Stimulated activated CD8-positive, alpha-beta memory T cell treated with anti-CD3 and anti-CD28 coated beads, Interleukin-2, amount 100 ng/mL, for 1 hour (primary cell): ENCODE measurements at places on chromosomes 6 and 20.

GRCh38 chr6:104859225-104860146 lies at the start of gene HACE1:
Gene HACE1 (minus strand): TSS chr6:104859919. CDS start chr6:104859642, 277 bp downstream.
- peak; percentile 74 for DNase-seq

- DNase-seq = no peak
Observed at GRCh38 chr20:396619-397431, 11.3 kb upstream of the RBCK1 start.

DNA sequence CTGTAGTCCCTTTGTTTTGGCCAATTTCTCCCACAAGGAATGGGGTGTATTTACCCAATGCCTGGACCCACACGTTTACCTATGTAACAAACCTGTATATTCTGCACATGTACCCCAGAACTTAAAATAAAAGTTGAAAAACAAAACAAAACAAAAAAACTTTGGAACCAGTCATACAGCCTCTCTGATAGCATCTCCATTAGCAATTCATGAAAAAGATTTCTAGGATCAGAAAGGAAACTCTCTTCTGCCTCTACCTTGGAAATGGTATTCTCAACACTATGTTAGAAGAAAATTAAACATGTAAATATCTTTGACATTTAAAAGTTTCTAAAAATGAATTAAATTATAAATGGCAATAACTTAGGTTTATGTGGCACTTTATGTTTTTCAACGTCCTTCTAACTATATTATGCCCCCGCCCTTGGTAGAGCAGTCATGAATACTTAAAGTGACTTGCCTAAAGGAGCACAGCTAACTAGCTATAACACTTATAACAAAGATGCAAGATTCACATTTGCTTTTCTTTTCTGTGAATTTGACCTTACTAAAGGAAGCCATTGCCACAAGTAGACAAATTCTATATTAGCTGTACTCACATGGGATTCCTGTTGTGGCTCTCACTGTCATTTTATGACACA lies 147.5 kb upstream of the FKBP1C start:
- DNase-seq = no peak

DNA sequence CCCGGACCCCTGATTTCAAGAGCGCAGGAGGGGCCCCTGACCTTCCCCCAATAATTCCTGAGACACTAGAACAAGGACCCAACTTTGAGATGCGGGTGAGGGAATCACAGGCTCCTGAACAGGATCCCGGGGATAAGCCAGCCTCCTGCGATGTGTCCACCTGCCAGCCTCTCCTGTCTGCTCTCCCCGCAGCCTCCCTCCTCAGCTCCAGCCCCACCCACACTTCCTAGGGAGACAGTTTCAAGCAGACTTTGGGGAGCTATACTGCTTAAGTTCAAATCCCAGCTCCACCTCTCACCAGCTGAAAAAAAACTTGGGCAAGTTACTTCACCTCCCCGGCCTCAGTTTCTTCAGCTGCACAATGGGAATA lies 50.8 kb downstream of the GRM4 start:
- DNase-seq = no peak

GRCh38 chr6:162387718-162388382 lies 339.7 kb downstream of the PRKN start:
- DNase-seq = no peak

DNA sequence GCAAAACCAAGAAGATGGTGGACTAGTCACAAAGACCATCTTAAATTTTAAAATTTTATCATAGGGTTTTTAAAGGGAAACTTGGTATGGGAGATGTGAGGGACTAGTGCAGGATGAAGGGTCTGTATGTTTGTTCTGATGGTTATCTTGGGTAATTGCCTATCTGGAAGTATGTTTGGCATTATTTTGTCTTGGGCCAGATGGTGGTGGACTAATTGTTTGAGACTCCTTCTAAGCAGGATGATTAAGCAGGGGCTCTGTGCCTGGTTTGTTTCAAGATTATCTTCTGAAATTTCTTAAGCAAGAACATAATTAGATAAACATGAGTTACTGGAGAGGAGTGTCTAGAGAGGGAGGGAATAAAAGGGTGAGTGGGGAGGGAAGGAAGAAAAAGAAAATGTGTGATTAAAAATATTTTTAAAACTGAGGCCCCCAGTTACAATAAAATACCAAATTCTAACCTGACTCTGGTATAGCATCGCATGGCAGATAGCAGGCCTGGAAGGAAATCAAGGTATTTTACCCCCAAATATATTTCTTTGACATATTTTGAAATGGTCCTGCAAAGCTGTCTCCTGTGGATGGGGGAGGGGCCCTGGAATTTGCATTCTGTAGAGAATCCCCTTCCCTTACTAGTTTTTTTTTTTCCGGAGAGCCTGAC lies 49.9 kb upstream of the FAM184A start:
- DNase-seq = no peak

DNA sequence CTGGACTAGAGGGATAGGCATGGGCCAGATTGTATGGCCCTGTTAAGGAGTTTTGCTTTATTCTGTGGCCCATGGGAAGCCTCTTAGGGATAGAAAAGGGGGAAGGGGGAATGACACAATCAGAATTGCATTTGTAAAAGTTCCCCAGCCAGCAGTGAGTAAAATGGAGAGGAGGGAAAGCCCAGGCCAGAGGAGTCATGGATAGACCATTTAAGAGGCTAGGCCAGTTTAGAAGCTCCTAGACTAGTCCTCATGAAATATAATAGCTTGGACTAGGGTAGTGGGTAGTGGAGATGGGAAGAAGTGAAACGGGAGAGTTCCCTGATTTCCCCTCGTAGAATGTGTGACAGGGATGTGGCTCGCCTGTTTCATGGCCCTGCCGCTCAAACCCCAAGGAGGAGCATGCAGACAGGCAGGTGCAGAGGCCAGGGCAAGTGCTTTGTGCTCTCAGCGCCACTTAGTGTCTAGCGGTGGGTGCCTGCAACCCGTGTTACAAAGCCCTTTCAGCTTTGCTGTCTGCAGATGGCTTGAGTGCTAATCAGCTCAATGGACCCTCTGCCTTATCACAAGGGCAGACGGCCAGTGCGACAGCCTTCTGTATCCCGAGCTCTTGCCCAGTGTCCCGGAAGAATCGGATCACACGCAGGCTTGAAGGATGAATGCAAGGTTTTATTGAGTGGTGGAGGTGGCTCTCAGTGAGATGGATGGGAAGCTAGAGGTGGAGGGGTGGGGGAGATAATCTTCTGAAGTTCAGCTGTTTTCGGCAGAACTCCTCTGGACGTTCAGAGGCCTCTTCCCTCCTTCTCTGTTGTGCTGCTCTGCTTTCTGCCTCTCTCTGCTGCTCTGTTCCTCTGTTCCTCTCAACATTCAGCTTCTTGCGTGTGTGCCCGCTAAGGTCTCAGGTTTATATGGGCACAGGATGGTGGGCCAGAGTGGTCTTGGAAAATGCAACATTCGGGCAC lies 141.1 kb downstream of the CEP57L1 start:
- no peak for DNase-seq

GRCh38 chr6:113625850-113626249 lies 231.3 kb upstream of the MARCKS start:
- no peak for DNase-seq

DNA sequence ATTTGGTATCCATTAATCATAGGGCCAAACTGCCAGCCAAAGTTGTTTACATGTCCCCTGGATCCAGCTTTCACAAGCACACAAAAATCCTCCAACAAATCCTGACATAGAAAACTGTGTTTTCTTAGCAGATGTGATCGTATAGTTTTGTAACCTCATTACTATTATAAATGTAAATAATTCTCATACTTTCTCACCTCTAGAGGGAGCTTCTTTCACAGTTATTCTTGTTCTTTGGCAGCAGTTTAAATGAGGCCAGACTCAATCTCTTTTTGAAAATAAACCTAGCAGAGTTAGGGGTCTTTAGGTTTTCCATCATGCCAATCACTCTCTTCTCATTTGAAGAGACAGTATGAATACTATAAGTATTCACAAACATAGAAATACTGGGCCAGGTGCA lies 17.0 kb upstream of the ZNF318 start:
- no peak for DNase-seq

DNA sequence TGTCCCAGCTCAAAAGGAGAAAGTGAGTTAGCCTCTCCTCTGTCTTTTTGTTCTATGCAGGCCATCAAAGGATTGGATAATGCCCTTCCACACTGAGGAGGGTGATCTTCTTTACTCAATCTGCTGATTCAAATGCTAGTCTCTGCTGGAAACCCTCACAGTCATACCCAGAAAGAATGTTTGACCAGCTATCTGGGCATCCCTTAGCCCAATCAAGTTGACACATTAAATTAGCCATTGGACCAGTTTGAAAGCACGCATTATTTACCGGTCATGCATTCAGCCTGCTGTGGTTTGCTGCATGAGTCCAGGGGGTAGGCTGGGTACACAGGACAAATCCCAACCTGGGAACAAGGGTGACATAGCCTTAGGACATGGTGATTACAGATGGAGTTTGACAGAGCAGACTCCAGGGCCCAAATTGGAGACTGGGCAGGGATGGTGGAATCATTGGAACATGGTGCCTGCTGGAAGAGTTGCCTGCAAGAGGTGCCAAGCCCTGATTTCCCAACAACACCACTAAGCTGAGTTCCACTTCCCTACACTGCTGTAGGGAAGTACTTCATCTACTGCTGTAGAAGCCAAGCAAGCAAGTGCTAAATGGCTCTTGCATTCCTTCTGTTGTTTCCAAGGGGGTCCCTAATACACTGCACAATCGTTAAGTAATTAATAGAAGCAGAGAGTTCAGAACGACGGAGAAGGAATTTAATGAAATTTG lies 87.7 kb downstream of the RNF182 start:
- DNase-seq = no peak

DNA sequence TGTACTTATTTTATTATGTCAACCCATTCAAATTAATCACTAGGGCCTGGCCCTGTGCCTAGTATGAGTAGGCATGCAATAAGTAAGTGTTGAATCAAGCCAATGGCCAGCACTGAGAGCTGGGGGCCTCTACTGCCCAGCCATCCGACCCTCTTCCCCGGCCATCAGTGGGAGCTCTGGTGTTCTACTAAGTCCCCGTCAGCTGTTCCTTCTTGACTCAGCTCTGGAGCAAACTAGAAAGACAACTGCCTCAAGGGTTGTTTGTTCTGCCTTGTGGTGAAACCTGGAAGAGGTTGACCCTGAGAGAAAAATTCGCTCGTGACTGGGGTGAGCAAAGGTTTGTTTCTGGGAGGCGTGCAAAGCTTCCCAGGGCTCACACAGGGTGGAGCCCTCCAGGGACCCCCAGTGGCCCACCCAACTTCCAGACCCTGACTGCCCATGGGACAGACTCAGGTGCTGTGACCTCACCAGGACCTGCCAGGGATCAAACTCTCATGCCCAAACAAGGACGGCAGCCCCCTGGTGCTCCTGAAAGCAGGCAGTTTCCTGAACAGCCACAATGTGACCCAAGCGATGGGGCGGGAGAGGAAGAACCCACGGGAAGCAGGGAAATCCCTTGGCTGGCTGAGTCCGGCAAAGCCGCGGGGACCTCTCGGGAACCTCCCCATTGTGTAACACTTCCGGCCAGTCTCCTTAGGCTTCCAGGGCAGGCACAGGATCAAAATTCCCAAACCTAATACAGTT lies 50.4 kb downstream of the BANF2 start:
- DNase-seq = no peak

- no peak for DNase-seq
Observed at GRCh38 chr6:164294047-164294784, 879.7 kb downstream of the QKI start.

DNA sequence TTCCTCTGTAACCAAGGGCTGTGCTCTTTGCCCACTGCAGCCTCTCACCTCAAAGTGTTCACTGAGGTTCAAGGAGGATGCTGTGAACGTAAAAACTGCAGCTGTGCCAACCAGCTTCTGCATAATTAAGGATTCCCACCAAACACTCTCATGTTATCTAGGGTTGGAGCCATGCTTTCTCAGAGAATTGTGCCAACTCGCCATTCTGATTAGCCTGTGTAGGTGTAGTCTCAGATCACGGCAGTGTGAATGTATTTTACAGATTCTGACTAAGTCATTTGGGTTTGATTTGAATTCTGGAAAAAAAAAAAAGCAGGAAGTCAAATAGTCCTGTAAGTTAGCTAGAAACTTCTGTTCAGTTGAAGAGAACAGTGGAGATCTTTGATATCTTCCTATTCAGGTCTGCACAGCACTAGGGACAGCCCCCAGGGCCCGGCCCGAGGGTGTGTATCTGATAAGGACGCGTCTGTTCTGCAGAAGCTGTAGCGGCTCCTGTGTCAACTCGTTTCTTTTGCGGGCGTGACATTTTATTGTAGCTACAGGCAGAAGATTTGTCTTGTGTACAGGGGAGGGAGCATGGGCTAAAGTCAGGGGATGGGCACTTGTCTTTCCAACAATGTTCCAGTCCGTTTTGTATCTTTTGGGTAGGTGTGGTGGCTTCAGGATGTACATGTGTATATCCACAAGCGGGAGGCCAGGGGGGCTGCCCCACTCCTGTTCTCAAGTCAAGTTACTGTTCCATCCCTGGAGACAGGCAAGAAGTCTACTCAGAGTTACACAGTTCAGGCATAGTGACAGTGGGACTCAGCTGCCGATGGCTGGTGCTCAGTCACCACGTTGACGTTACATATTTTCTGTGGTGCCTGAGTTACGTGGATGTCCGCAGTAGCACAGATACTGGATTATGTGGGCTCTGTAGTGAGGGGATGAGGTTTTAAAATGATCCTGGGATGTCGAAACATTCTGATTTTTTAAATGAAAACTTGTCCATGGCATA lies 12.4 kb downstream of the IRF4 start:
- no peak for DNase-seq

GRCh38 chr6:27866357-27867050 lies 45.7 kb downstream of the OR2B2 start:
- no peak for DNase-seq

DNA sequence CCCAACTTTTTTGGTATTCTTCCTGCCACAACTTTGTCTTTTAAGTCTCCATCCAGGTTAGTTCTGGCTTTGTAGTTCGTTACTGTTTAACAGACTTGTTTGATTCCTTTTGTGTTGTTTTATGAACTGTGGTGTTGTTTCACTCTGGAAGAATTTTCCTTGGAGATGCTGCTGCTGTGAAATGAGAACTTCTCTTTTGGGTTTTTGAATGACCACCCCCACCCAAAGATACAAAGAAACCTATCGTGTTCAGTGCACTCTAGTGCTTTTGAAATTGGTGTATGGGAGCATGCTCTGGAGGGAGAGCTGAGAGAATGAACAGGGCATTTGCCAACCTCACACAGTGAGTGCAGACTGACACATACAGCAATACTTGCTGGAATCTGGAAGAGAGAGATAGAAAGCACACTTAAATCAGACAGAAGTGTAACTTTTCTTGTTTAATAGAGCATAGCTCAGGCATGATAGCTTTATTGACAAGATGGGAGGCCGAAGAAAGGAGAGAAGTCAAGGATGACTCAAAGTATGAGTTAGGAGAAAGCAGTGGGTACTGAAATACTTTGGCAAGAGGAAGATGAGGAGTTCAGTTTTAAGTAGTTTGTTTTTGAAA lies 293.1 kb downstream of the SOX4 start:
- no peak for DNase-seq

GRCh38 chr20:17407550-17407949 lies 123.6 kb downstream of the BFSP1 start:
- DNase-seq = no peak
